ENCODE measurements at places on chromosomes 6 and 20.
A peak's percentile ranks its signal among the peaks of the same experiment; 100 is the strongest.

- no peak for DNase-seq
Observed at GRCh38 chr6:30664994-30665767, 7.6 kb downstream of the DHX16 start.

GRCh38 chr6:91350146-91350908 is 763.5 kb upstream of the MAP3K7 start:
- no peak for DNase-seq

- no peak for DNase-seq
Observed at GRCh38 chr6:39054577-39055142, 6.1 kb downstream of the GLP1R start.

GRCh38 chr6:93163146-93163545 is 256.2 kb downstream of the EPHA7 start:
- DNase-seq: no peak

GRCh38 chr6:53162606-53163005 is 14.0 kb upstream of the GCM1 start:
- DNase-seq: no peak

DNA sequence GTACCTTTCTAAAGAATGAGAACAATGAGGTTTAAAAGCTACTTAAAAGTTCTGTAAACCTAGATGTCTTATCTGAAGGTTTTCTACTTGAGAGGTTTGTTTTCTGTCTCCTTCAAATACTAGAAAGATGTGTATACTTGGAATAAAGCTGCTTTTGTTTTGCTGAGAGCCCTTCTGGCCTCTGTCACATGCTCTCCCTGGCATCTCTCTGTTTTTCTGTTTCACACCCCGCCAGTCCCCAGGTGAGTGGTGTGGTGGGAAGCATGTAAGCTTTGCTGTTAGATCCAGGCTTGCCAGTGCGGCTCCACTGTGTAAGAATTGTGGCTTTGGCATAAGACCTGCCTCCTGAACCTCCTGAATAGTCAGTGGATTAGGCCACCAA is 56.8 kb downstream of the SNX9 start:
- DNase-seq: no peak

- DNase-seq: no peak
Observed at GRCh38 chr20:58392286-58392685, 3.3 kb downstream of the VAPB start.

GRCh38 chr20:63101781-63102720 is 95.3 kb upstream of the BHLHE23 start:
- no peak for DNase-seq

DNA sequence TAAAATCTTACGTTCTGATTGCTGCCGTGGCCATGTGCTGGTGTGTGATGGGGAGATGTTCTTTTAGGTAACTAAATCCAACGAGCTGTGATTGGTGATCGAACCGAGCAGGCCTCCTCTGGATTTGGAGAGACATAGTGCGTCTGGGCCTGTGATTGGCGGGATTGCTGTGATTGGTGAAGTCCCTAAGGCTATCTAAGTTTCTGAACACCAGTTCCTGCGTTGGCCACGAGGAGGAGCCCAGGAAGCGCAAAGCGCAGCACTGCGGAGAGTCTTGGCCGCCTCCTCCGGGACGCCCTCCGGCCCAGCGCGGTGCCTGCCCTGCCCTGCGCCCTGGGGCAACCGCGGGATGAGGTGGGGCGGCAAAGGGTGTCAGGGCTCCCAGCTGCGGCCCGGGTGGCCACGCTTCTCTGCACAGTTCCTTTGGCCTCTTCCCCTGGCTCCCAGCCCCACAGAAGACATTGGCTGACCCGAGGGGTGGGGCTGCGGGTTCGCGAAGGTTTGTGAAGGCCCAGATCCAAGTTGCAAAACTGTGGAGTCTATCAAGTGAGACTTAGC is 33.0 kb downstream of the HNF4A start:
- peak; percentile 47 for DNase-seq

- DNase-seq: no peak
Observed at GRCh38 chr6:137033828-137034227, 10.9 kb downstream of the IL20RA start.

DNA sequence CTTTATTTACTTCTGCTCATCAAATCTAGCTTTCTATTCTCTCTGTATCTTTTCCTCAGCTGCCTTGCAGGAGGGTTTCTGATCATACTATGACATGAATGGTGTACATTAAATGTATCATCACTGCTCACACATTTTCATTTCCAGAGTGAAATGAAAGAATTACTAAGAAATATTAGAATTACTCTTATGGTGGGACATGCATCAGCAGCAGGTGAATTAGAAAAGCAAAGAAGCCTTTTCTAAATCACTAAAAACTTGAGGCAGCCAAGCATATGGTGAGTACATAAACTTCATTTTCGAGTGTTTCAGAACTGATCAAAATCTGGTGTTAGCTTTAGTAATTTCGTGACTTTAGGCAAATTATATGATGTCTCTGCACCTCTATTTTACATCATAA is 23.6 kb downstream of the IL17A start:
- DNase-seq: no peak

DNA sequence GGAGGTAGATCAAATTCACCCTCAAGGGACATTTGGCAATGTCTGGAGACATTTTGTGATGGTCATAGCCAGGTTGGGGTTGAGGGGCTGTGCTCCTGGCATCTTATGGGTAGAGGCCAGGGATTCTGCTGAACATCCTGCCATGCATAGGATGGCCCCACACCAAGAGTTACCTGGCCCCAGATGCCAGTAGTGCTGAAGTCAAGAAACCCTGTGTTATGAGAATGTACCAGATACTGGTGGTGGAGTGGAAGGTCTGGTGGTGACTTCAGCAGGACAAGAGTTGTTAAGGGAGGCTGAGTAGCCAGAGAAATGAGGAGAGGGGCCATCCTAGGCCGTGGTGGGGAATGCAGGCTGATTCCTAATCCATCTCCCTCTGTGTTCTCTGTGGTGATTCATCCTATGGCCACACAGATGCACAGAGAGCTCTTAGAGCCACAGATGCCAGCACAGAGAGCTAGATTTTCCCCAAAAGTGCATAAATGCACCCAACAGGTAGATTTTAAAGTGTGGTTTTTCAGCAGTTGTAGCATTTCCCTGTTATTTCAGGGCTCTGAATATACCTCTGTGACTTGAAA is 43.6 kb downstream of the CDYL start:
- no peak for DNase-seq

GRCh38 chr20:60085551-60086132 is 127.4 kb downstream of the CDH26 start:
- DNase-seq: no peak

- no peak for DNase-seq
Observed at GRCh38 chr6:35691027-35691824, 2.5 kb upstream of the FKBP5 start.

DNA sequence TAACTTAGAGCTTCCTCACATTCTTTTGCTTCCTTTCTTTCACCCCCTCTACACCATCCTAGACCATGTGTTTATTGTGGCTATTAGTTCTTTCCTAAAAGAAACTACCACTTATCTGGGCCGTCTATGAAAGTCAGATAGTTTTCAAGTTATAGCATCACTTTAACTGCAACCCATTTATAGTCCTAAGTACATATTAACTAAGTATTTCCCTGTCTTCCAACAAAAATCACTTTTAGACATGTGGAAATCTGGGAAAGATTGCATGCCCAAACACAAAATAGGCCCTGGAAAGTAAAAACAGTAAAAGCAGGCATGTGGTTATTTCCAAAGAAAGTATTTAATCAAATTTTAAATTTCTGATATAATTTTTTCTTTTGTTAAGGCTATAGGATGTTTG is 5.5 kb downstream of the MYLIP start:
- no peak for DNase-seq

GRCh38 chr6:102398788-102399390 is 1005.4 kb downstream of the GRIK2 start:
- no peak for DNase-seq

DNA sequence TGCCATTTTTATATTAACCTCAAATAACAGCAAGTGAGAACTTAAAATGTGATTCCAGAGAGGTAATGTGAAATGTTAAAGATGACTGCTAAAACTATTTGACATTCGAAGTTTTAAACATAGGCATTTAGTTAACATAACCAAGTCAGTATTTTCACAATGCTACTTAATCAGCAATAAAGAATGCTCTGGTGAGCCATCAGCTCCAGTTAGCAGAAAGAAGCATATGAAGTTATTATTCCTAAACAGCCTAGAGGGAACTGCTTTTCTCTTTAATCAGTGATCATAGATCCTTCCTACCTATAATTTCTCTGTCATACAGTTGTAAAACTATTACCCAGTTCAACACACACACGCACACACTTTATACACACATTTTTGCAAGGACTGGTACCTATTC is 60.1 kb downstream of the MMS22L start:
- DNase-seq: no peak

DNA sequence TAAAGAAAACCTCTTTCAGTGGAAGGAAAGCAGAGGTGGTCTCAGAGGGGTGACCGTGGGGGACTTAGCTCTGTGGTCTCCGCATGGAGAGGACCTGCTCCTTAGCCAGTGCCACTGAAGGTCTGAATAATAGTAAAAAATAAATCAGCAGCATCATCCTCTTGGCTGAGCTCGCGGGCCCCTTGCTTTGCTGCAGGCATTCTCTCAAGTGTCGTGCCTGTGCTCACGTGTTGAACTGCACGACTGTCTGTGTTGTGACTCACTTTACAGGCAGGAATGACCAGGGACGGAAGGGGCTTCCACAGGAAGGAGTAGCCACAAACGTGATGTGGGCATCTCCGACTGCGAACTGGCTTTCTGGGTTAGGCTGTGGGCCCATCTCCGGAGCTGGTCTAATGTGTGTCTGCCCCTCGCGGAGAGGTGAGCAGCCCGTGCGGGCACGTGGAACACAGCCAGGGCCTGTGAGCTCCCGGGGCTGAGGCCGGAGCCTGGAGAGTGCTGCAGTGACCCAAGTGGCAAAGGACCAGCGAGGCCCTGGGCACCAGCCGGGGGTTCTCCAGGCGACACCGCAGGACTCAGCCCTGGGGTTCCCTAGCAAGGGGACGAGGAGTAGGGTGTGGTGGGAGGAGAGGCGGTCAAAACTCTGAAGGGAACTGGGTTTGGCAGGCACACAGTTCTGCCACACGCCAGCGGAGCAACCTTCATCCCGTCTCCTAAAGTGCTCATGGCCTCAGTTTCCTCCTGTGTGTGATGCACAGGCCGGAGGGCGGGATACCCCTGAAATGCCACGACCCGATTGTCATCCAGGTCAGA is 89.2 kb downstream of the RAMACL start:
- DNase-seq: no peak

DNA sequence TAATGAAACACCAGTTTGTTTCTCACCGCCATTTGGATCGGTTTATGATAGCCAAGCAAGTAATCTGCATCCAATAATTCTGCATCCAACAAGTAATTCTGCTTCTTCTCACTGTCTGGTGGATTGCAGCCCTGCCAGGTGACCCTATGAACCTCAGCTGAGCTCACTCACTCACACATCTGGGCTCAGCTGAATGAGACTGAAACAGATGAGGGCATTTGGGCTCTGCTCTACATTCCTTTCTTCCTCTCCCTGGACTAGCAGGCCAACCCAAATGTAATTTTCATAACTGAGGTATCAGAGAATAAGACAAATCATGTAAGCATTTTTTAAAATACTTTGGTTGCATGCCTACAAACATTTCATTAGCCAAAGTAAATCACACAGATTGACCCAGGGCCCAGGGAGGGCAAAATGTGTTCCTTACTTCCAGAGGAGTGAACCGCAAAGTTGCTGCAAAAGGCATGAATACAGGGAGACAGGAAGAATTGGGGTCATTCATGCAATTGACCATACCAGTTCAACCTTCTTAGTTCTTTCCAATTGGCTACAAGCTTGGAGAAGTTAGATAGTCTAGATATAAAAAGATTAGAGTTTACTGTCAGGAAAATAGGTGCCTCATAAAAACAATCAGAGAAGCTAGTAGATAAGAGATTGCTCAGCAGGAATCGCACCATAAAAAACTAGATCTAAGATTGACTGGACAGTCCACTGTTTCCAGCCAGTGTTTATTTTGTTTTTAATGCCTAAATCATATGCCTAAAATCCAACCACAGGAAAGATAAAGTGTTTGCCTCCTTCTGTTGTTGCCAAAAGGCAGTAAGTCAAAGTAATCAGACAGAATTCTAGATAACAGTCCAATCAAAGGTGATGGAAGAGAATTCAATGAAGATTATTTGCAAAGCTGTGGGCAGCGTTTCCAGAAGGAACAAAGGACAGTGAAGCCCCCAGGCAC is 43.7 kb downstream of the CBLN4 start:
- DNase-seq: no peak

- DNase-seq: no peak
Observed at GRCh38 chr20:5590899-5591298, 159.3 kb upstream of the SHLD1 start.

DNA sequence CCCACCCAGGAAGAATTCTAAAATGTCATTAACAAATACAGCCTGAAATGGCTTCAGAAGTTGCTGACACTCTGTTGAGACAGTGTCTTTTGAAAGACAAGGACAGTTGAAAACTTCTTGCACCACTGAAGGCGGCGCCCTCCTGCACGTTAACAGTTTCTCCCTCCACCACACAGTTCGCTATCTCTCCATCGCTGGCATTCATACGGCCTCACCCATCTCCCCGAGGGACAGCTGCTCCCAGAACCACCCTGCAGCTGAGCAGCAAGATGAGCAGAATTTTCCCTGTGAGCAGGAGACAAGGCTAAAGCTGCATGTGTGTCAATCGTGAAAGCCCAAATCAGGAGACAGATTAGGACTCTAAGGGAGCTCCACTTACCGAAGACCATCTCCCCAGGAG is 113.3 kb downstream of the LY86 start:
- DNase-seq: no peak

GRCh38 chr6:506508-506907 is 115.0 kb downstream of the IRF4 start:
- no peak for DNase-seq

GRCh38 chr6:87543696-87544473 is 45.9 kb downstream of the RARS2 start:
- no peak for DNase-seq

- no peak for DNase-seq
Observed at GRCh38 chr6:24352434-24352833, 5.4 kb downstream of the DCDC2 start.

- no peak for DNase-seq
Observed at GRCh38 chr20:22805219-22805618, 220.8 kb upstream of the FOXA2 start.

- no peak for DNase-seq
Observed at GRCh38 chr20:48478370-48478769, 349.4 kb downstream of the PREX1 start.

- DNase-seq: no peak
Observed at GRCh38 chr6:49633541-49633940, 3.1 kb downstream of the RHAG start.

GRCh38 chr6:152270301-152270925 is 366.7 kb downstream of the SYNE1 start:
- DNase-seq: no peak

DNA sequence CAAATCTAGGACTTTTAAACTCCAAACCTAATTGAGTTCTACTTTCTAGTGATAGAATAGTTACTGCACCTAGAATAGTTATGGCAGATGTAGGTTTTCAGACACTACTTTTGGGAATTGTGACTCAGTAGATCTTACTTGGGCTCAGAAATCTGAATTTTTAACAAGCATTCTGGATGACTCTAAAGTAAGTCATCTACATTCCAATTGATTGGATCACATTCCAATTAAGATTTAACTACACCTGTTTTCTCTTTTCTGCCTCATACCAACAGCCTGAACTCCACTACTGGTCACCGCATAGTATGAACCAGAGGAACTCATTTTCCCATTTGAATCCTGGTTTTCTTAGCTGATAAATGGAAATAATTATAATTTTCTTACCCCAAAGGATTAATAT is 49.5 kb upstream of the TFAP2D start:
- DNase-seq: no peak
